ENCODE measurements at places on chromosomes 3 and 15.

DNA sequence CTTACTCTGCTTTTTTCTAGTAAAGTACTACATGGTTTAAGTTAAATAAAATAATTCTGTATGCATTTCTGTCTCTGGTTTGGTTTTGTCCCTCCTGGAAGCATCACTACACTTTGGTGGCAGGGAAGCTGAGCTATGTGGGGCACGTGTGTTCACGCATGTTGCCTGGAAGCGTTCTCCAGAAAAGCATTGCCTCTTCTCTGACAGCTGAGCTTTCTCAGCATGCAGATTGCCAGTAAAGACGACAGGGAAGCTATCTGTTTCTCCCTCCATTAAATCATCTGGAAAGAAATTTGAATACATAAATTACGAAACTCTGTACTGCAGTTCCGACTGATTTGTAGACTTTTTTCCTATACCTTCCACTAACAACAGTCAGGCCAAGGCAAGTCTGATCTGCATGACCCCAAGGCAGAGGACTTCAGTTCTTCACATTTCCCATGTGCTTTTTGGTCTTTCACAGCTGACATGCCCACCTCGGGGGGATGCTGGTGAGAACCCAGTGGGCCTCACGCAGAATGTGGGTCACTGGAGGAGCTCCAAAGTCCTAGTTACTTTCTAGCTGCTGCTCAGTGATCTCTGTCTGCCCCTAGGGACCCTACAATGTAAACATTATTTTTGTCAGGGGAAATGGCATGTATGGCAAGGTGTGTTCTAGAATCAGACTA lies 43.0 kb downstream of the PGPEP1L start:
- DNase-seq: no peak

GRCh38 chr3:55085231-55085630 lies 157.4 kb upstream of the LRTM1 start:
- DNase-seq: no peak

DNA sequence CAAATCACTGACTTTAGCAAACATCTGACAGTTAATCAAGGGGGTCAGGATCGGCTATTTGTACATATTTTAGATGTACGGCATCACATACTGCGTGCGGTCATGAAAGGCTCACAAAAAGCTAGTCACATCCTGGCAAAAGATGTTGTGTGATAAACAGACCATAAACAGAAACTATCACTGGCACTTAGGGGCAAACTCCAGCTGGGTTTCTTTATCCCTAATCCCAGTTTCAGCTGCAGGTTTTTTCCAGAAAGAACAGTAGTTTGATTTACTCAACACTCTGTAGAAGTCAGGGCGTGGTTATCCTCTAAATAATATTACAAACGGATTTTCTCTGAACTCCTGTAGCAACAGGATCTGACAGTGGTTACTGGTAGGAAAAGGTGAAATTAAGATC lies 112.4 kb upstream of the BHLHE40 start:
- DNase-seq: no peak

GRCh38 chr3:159252772-159253384 lies 451.0 kb downstream of the MFSD1 start:
- DNase-seq: peak; percentile 59

DNA sequence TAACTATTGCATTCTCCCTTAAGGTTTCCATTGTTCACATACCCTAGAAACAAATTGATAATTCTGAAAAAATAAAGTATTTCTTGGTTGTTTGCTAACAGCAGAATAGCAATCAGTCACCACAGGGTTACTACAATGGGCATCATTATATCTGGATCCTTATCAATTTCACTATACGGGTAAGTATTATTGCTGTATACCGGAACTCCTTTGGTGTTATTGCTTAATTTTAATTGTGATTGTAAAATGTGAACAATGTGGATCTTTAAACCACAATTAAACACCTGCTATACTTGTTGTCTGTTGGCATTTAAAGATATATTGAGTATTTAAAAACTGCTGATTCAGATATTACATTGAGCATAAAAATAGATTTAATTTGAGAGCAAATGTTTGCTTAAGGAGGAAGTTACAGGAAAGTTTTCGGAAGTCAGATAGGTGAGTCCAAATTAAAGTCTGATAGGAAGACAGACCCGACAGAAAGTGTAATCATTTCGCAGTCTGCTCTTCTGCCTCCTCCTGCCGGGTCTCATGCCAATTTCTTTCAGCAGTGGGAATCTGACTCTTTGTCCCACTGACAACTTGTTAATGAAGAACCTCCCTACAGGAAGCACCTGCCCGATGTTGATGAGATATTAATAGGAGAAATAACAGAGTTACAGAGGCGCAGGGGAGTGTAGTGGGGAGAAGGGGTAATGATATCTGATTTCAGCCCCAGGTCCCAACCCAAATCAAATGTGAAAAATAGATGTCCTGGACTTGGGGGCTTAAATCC lies 169.7 kb upstream of the TBC1D5 start:
- DNase-seq: no peak

DNA sequence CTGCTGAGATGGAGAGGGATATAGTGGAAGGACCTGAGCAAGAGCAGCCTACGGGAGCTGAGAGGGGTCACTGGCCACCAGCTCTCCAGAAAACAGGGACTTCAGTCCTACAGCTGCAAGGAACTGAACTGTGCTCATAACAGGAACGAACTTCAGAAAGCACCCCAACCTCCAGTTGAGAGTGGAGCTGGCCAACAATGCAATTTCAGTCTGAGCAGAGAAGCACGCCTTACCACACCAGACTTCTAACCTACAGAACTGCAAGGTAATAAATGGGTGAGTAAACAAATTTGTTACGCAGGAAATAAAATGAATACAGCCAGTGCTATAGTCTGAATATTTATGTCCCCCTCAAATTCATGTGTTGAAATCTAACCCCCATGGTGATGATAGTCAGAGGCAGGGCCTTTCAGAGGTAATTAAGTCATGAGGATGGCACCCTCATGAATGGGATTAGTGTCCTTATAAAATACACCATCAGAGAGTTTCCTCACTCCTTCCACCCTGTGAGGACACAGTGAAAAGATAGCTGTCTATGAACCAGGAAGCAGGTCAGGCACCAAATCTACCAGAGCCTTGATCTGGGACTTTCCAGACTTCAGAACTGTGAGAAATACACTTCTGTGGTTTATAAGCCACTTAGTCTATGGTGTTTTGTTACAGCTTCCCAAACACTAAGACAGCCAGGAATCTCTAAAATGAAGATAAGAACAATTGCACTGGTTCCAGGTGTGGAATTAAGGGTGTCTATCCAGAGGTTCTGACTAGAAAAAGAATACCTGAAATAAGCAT lies 58.6 kb downstream of the SYNM start:
- no peak for DNase-seq

DNA sequence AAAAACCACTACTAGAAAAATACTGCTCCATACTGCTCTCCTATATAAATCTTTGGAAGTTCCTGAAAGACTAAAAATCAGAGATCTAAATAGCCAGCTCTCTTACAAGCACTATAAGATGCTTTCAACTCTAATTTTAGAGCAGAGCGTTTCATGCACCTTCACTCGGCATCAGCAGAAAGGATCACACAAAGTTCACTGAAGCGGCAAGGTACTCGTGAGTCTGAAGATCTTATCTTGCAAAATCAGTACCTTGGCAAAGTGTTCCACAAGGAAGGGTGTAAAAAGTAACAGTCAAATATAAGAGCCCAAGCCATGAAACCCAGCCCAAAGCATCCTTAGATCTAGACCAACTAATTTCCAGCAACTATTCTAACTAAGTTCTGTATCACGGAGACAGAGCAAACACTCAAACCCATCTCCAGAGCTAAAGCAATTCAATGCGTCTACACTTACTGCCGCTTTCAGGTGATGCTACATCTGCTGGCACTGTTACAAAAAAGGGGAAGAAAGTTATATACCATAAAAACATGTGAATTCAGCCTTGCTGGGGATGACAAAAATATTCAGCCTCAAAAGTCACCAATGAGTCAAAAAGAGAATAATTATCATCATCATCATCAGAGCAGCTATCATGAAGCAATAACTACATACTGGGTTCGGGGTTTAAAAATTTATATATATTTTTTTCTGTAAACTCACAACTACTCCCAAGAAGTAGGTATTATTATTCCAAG lies 16.3 kb downstream of the VPS39 start:
- no peak for DNase-seq

GRCh38 chr3:128194843-128195242 lies 41.6 kb downstream of the EEFSEC start:
- no peak for DNase-seq

DNA sequence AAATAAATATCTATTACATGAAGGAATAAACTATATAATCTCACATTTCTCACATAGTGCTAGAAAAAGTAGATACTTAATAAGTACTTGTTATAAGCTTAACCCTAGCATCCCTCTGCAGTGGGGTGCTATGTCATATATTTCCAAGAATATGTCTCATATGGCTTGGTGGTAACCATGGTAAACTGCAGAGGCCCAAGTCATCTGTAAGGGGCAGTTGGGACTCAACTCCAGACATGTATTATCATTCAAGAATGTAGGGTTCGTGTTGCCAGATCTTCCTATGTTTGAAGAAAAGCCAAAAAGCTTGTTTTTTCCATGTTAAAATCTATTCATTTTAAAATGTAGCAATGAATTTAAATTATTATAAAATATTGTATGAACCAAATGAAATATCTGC lies 46.2 kb downstream of the ZNF385D start:
- peak; percentile 54 for DNase-seq

DNA sequence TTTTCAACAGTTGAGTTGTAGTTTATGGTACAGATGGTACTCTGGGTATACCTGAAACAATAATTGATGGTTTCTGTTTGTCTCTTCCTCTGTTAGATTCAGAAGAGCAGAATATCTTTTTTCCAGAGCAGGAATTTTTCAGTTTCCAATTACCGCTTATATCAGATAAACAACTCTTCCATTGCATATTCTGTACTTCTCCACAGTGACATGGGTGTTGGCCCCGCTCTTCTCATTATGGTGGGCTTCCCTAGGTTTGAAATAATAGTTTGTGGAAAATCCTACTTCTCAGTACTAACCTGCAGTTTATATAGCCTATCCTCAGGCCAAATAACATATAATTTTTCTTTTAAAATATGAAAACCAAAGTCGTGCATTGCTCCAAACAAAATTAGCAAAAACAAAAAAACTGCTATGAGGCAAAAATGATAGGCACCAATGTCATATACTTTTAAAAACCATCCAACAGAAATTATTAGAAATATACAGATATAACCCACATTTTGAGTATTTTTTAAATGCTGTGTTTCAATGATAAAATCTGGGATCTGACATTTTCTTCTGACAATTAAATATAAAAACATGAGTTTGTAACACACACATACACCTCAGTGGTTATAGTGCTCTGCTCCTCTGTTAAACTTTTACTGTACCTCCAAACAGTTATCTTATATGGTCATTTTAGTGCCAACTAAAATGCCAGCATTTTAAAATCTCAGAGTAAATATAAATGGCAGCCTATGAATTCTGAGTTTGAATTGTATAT lies 56.8 kb downstream of the CMSS1 start:
- DNase-seq: no peak

- no peak for DNase-seq
Observed at GRCh38 chr15:95739131-95739530, 591.4 kb upstream of the NR2F2 start.

DNA sequence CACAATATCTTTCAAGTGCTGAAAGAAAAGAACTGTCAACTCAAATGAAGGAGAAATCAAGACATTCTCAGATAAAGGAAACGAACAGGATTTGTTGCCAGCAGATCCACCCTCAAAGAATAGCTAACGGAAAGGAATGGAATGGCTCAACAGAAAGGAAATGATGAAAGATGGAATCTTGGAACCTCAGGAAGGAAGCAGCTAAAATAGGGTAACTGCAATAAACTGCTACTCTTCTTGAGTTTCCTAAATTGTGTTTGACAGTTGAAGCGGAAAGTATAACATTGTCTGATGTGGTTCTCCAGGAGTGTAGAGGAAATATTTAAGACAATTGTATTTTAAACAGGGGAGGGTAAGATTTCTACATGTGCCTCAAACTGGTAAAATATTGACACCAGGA lies 22.0 kb downstream of the PRR23E start:
- no peak for DNase-seq

- peak; percentile 93 for DNase-seq
Observed at GRCh38 chr15:48559285-48559684, 86.2 kb downstream of the FBN1 start.

- DNase-seq: no peak
Observed at GRCh38 chr15:63453186-63453905, 51.0 kb upstream of the USP3 start.

GRCh38 chr3:99960941-99961340 lies 143.3 kb downstream of the CMSS1 start:
- DNase-seq: no peak

GRCh38 chr15:83927704-83928391 lies 273.9 kb downstream of the ADAMTSL3 start:
- DNase-seq: no peak

- peak; percentile 70 for DNase-seq
Observed at GRCh38 chr3:169147238-169148008, 516.1 kb downstream of the MECOM start.

DNA sequence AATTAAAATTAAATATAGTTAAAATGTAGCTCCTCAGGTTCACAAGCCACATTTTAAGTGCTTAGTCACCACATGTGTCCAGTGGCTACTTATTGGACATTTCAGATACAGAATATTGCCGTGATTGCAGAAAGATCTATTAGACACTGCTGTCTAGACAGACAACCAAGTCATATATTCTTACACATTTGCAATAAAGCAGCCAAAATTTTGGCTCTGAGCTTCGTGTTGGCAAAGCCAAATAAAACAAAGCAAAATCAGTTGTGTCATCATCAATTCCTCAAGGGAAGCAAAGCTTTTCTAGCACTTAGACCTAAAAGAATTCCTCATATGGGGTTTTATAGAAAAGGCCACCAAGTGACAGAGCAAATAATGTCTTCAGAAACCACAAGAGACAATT lies 193.1 kb upstream of the LPP start:
- DNase-seq: peak; percentile 73

DNA sequence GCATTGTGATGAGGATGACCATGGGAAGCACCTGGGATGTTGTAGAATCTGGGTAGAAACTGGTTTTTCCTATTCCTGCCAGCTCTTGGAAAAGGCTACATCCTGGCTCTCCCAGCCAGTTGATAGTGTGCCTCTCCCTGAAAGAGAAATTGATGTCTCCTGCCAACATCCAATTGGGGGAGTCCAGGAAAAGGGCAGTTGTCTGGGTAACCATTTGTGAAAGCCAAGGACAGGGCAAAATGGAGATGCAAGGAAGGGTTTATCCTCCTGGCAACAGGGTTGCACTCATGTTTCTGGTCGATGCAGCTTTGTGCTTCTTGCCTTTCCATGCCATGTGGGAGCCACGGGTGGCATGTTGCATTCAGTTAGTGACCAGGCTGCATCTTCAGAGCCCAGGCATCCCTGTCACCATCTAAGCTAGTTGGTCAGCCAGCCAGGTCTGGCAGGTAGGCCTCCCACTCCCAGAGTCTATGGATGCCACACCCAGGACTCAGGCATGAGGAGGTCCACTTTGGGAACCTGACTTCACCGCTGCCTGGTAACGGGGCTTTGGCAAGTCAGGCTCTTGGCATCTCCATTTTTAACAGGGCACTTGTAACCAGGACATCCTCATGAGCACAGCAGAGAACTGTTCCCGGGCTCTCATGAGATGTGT lies 153.5 kb downstream of the DNAJB8 start:
- DNase-seq: no peak
